Calu3 (cell line): ENCODE measurements at places on chromosomes 11 and 22.

- no peak for DNase-seq
These were observed 22.5 kb upstream of the HSPA8 start for GRCh38 chr11:123084454-123084853.

GRCh38 chr11:12182676-12183541 is 72.5 kb downstream of the MICAL2 start:
- DNase-seq = peak; percentile 84

DNA sequence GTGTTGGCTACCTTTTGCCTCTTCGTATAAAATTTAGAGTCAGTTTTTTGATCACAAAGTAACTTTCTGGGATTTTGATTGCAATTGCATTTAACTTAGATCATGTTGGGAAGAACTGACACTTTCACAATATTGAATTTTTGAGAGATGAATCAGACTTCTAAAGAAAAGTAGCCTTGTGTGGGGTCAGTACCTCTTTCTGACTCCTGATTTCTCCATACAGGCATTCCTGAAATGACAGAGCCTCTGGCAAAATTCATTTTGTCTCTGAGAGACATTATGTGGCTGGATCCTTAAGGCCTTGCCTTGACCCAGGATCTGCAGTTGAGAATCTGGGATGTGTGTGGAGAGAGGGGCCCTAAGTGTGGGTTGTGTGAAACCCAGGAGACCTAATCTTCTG is 37.8 kb downstream of the PPFIBP2 start:
- DNase-seq = no peak

DNA sequence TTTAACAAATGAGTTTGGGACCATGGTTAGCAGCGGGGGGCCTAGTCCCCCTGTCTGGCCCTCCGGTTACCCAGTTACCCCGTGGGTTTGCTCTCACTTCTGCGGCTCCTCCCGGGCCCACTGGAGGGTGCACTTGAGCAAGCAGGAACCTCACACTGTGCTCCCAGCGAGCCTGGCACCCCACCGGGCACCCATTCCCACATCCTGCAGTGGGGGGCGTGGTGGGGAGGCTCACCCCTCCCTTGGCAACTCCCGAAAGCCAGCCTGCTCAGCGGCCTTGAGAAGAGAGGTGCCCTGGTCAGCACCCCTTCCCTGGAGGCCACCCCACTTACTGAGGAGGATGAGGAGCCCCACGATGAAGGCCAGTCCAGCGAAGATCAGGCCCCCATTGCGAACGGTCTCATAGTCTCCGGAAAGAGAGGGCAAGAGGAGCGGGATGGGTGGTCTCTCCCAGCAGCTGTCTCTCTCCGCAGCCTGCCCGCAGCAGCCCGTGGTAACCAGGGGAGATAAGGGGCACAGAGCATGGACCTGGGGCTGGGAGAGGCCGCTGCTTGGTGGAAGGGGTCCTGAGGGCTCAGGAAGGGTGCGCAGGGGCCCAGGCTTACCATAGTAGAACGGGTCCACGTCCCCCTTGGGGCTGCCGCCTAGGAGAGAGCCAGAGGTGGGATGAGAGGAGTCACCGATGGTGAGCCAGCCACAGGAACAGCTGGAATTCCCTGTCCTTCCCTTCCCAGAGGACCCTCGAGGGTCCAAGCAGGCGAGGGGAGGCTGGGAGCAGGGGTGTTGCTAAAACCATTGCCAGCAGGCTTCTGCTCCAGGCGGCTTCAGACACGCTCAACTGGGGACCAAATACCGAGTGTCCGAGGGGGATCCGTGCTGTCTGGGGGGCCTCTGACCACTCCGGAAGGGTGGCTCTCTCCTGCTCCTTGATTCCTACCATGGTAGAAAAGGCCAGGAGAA is 2.2 kb downstream of the FXYD2 start:
- DNase-seq = peak; percentile 61

GRCh38 chr11:69510471-69511357 is 29.3 kb downstream of the LINC01488 start:
- DNase-seq = no peak

GRCh38 chr11:128302425-128303186 is 284.8 kb downstream of the ETS1 start:
- no peak for DNase-seq
